ENCODE measurements at places on chromosomes 7 and 10. TPM values are rescaled to one million over a fixed set of nuclear protein-coding genes. Genes with fewer than 3 reads are reported as not detected.

Gene ATP6V1F
- total RNA-seq = 86.2 TPM

GRCh38 chr7:79806161-79806734 lies 328.4 kb upstream of the GNAI1 start:
- H3K27me3 ChIP-seq = no peaks in the 10 kb centered on the region
- no peak for DNase-seq
- H3K4me3 ChIP-seq = no peak overlapping the region
- H3K4me1 ChIP-seq = no peaks in the 10 kb centered on the region
- H3K36me3 ChIP-seq = no peaks in the 10 kb centered on the region

DNA sequence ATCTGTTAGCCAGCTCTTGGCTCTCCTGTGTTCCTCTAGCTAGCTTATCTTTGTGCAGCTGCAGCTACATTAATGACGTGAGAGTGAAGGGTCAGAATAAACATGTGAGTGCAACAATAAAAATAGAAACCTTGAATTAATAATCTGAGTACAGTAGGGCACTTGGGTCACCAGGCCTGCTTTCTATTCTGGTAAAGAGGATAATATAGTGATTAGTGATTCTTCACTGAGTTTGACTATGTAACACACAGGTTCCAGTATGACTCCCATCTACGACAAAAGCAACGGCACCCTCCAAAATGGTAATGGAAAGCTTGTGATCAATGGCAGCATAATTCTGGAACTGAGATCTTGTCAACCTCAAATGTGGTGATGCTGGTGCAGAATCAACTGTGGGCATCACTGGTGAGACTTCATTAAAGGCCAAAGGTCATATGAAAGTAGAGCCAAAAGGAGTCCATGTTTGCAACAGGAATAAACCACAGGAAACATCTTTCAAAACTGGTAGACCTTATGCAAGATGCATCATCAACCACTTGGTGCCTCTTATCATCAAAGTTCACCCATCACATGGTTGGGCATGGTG lies 77.6 kb downstream of the NRBF2 start:
- H3K4me3 ChIP-seq = no peak overlapping the region
- no peak overlapping the region for H3K27ac ChIP-seq
- H3K4me1 ChIP-seq = peaks cover 8% of the 10 kb centered on the region
- peaks cover 34% of the 10 kb centered on the region for H3K36me3 ChIP-seq

GRCh38 chr7:155260498-155260872 lies 37.2 kb upstream of the INSIG1 start:
- H3K27me3 ChIP-seq = peaks cover 47% of the 10 kb centered on the region
- H3K27ac ChIP-seq = no peak overlapping the region
- H3K36me3 ChIP-seq = no peaks in the 10 kb centered on the region
- DNase-seq = no peak
- H3K4me1 ChIP-seq = no peaks in the 10 kb centered on the region
- no peak overlapping the region for H3K4me3 ChIP-seq

All from stomach (tissue), 19 donors.